A549 treated with CORT108297 at 1 μM for 4 hours (cell line): ENCODE measurements at places on chromosomes 2 and 18. TPM values are rescaled to one million over a fixed set of nuclear protein-coding genes. Genes with fewer than 3 reads are reported as not detected.

SERPINB11 gene
- 0.07 to 0.13 TPM (median 0.10 TPM) in 3 of 5 replicates, not detected in the others for total RNA-seq

PTH2R gene
- not detected in 5 replicates for total RNA-seq

LIMS3 gene
- total RNA-seq, result not detected in 5 replicates

PLEK gene
- total RNA-seq, result not detected in 5 replicates

GKN1 gene
- total RNA-seq, result 0.60 to 1.1 TPM (median 0.68 TPM) in 5 replicates

ZSWIM2 gene
- not detected in 5 replicates for total RNA-seq

GULP1 gene
- 31.7 to 47.3 TPM (median 38.4 TPM) in 5 replicates for total RNA-seq

GALNT5 gene
- total RNA-seq, result 2.6 to 3.2 TPM (median 2.8 TPM) in 5 replicates

TPO gene
- 0.09 to 0.22 TPM (median 0.16 TPM) in 5 replicates for total RNA-seq

KIF5C gene
- total RNA-seq, result 0.27 to 0.43 TPM (median 0.31 TPM) in 5 replicates

CENPA gene
- 48.7 to 57.9 TPM (median 55.8 TPM) in 5 replicates for total RNA-seq

GALM gene
- 16.4 to 22.2 TPM (median 16.8 TPM) in 5 replicates for total RNA-seq

REL gene
- total RNA-seq, result 1.7 to 3.6 TPM (median 2.6 TPM) in 5 replicates

GALNT3 gene
- 0.04 to 0.05 TPM in 2 of 5 replicates, not detected in the others for total RNA-seq

CAVIN2 gene
- 13.6 to 23.4 TPM (median 21.6 TPM) in 5 replicates for total RNA-seq

SPP2 gene
- total RNA-seq, result not detected in 5 replicates

PLCD4 gene
- total RNA-seq, result 0.33 to 0.59 TPM (median 0.40 TPM) in 5 replicates

DNAJC5G gene
- not detected in 5 replicates for total RNA-seq

TMEM163 gene
- total RNA-seq, result 0.08 to 0.15 TPM (median 0.09 TPM) in 5 replicates

IL36B gene
- total RNA-seq, result 0.09 to 0.19 TPM in 2 of 5 replicates, not detected in the others

MYL12B gene
- 388 to 409 TPM (median 396 TPM) in 5 replicates for total RNA-seq

SMCHD1 gene
- total RNA-seq, result 14.3 to 24.6 TPM (median 14.7 TPM) in 5 replicates

ASIC4 gene
- total RNA-seq, result 0.05 to 0.07 TPM (median 0.06 TPM) in 4 of 5 replicates, not detected in the other

CRYBA2 gene
- total RNA-seq, result not detected in 5 replicates

GPR35 gene
- total RNA-seq, result 0.59 to 1.3 TPM (median 0.94 TPM) in 5 replicates
